Stimulated activated CD8-positive, alpha-beta memory T cell treated with anti-CD3 and anti-CD28 coated beads, Interleukin-4, amount 100 ng/mL, for 4 hours (primary cell): ENCODE measurements at places on chromosomes 11 and 22.

DNA sequence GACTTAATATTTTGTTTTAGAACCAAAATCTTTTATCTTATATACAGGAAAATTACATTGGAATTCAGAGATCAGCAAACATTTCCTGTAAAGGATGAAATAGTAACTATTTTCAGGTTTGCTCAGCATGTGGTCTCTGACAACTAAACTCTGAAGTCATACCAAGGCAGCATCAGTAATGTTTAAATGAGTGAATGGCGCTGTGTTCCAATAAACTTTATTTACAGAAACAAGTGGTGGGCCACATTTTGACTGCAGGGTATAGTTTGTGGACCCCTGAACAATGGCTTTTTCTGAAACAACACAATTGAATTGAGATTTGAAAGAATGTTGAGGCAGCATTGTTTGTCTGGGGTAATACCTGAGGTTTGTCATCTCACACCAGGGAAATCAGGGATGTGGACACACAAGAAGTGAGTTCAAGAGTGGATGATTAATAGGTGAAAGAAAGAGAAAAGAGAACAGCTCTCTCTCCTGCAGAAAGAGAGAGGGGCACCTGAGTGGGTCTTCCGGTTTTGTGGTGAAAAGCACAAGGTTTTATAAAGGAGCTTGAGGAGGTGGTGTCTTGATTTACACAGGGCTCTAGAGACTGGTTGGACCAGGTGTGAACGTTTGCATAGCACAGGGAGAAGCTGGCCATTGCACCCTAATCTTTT, 113.5 kb upstream of the VPREB1 start:
- no peak for DNase-seq

DNA sequence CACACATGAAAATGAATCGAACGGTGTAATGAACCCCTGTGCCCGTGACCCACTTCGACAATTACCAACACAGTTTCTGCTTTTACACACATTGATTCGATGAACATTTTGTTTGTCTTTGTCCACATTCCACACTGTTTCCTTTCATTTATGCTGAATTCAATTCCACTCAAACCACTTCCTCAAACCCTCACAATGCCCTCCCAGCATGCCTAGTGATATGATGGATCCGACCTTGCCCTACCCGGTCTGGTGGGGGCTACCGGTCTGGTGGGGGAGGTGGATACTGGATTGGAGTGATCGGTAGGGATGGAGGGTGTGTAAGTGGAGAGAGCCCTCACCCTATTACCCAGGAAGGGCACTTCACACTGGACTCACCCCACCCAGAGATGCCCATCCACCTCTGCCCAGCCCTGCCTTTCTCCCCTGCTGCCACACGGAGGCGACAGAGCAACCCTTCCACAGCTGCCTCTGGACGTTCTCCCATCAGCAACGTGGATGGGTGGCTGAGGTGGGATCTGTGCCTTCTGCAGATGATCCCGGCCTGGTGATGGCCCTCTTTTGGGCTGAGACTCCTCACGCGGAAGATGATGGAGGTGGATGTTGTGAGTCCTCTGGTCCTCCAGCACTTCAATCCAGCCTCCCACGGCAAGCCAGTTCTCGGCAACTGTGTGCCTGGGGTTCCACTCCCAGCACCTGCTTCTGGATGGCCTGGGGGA, 33.0 kb upstream of the P2RY2 start:
- no peak for DNase-seq

- no peak for DNase-seq
These were observed 111.4 kb upstream of the SORL1-AS1 start for GRCh38 chr11:121563900-121564822.

GRCh38 chr11:21622995-21623394, 569.9 kb upstream of the ANO5 start:
- no peak for DNase-seq

- DNase-seq, result no peak
These were observed 8.7 kb downstream of the CD3E start for GRCh38 chr11:118313242-118313641.

GRCh38 chr11:75492181-75492820, 33.4 kb downstream of the GDPD5 start:
- peak; percentile 40 for DNase-seq

- no peak for DNase-seq
These were observed 7.0 kb downstream of the PDXP start for GRCh38 chr22:37665487-37665886.

DNA sequence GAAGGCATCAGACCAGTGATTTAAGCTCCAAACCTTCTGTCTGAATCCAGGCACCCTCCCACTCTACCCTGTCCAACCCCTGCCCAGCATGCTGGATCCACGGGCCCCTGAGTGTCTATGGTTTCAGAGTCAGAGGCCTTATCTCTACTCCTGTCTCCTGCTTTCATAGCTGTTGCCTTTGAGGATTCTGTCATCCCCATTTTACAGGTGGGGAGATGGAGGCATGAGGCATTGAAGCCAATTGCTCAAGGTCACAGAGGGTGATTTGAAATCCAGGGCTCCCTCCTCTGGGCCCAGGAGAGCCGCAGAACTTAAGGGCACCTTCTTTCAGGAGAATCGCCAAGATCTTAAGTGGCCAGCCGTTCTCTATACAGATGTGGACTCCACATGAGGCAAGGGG, 3.1 kb downstream of the KCNJ4 start:
- DNase-seq, result no peak

- no peak for DNase-seq
These were observed 853.5 kb downstream of the METTL15 start for GRCh38 chr11:28961726-28962125.

- no peak for DNase-seq
These were observed 19.9 kb upstream of the DKK3 start for GRCh38 chr11:12028303-12028702.

- DNase-seq, result no peak
These were observed 22.0 kb downstream of the FADS3 start for GRCh38 chr11:61869429-61869707.

DNA sequence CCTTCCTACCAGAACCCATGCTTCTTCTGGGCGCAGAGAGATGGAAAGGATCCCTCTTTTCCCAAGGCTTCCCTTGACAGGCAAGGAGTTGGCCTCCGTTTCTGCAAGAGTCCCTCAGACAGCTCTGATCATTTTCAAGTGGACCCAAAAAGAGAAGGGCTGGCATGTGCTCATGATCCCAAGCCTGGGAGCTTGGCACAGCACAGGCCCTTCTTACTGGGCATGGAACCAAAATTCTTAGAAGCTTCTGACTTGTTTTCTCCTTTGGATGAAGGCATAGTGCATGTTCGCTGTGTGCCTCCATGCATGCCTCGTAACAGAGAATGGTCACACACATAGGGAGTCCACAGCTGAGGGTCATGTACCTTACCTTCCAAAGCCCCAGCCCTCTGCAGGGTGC, 449.6 kb downstream of the MIAT start:
- no peak for DNase-seq

DNA sequence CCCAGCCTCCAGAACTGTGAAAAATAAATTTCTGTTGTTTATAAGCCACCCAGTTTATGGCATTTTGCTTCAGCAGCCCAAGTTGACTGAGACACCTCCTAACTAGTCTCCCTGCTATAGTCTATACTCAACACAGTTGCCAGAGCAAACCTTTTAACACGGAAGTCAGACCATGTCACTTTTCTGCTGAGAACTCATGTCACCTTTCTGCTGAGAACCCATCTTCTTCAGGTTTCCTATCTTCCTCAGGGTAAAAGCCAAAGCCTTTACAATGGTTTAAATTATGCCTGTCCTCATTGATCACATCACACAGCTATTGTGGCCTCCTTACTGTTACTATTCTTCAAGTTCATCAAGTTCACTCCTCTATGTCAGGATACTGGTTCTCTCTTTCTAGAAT, 74.3 kb upstream of the SOX6 start:
- no peak for DNase-seq

DNA sequence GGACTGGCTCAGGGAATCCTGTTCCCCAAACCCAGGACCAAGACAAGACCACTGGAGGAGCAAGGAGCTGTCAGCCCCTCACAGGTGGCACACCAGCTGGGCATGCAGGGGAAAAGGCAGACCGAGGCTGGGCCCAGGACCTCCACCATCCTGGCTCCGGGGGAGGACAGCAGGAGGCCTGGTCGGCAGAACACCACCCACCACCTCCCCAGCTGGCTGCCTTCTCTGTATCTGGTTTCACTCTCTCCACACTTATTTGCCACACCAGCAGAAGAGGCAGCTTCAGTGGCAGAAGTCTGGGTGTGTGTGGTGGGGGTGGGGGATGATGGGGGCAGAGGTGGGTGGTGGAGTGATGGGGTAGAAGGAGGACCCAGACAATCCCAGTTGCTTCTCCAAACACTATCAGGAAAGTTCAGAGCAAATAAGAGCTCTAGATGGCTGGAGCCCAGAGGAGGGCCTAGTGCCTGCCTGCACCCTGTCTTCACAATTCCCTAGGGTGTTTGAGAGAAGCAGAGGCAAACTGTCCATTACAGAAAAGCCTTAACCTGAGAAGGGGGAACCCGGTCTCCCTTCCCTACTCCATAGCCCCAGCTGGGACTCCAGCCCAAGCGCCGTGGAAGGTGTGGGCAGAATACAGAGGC, 51.9 kb upstream of the CDON start:
- DNase-seq, result no peak

- DNase-seq, result no peak
These were observed 24.9 kb downstream of the FDX1 start for GRCh38 chr11:110454609-110455008.

GRCh38 chr11:128399251-128400121, 187.9 kb downstream of the ETS1 start:
- DNase-seq, result no peak

GRCh38 chr22:22109693-22110466, 127.3 kb upstream of the TOP3B start:
- no peak for DNase-seq

DNA sequence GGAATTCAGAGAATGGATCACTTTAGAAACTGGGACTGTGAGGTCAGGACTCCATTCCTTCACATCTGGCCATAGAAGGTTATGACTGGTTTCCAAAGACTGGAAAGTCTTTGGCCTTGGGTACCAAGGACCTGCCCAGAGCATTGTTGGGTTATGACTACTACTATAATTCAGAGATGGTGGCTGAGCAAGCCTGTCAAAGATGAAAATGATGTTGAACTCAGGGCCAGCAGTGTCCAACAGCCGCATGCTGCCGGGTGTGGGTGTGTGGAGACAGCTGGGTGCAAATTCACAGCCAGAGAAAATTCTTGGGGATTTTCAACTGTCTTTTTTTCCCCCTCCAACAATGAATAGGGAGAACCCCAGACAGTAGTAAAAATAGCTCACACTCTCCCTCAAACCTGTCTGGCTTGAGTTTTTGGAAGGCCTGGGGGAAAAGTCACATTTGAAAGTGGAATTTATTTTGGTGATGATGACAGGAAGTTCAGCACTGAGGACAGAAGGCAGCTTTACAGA, 166.8 kb upstream of the NCAM1 start:
- no peak for DNase-seq

DNA sequence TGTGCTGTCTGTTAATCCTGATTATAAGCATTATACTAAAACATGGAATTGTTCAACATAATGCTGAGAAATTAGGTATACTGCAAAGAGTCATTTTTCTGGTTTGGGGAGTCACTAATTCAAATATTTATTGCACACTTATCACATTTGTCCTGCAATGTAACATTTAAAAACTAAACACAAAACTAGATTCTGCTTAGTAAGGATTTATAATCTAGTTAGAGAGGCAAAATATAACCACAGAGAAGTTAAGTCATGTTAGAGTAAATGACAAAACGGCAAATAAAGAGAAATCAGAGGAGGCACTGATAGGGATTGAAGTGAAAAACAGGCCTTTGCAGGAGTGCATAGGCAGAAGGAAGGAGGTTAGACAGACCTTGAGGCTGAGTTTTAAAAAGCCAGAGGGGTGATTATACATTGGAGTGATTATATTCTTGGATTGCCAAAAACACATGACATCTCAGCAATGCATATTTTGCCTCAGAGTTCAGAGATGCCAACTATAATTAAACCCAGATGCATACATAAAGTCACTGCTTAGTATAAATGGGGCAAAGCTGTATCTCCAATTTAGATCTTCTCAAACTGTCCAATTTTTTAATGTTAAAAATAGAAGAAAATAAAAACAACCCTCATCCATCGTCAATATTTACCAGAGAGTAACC, 49.7 kb downstream of the CCDC34 start:
- no peak for DNase-seq

- no peak for DNase-seq
These were observed 40.5 kb upstream of the ZBTB16 start for GRCh38 chr11:114019046-114019445.

DNA sequence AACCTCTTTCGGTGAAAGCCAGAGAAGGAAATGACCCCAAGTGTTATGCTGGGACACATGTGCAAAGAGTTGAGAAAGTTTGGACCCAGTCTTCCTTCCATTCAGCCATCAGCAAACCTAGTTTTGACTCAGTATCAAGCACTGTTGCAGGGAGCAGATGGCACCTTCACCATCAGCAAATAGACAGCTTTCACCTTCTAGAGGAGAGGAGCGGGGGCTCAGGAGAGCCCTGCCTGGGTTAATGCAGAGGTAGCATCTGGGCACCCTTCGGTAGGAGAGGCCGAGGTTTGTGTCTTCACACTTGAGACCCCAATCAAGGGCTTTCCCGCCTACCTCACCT, 16.2 kb upstream of the MFRP start:
- DNase-seq, result no peak

GRCh38 chr11:129115652-129116586, 76.2 kb downstream of the ARHGAP32 start:
- no peak for DNase-seq

DNA sequence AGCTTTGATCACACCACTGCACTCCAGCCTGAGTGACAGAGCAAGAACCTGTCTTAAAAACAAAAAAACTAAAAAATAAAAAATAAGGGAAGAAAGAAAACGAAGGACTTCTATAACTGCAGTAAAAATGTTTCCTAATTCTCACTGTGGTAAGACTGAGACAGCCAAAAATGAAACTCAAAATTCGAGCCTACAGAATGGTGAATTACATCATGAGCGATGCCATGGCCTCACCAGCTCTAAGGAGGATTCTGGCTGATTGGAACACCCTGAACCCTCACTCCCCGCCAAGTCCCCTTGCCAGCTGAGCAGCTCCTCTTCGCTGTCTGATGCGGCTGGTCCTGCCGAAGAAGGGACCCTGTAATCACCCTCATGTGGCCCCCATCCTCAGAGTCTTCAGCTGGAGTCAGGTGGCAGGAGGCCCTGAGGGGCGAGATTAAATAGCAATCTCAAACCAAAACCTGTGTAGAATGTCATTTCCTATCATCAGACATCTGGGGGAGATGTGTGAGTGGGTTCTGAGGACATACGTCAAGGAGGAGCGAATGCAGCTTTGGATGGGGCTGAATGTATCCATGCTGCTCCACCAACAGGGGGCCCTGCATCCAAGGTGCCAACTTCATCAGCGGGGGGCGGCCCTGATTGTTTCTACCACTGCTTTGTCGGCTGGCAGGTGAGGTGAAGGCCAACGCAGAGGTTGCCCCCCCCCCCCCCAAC, 29.2 kb downstream of the PDGFB start:
- DNase-seq, result no peak

- DNase-seq, result no peak
These were observed 10.7 kb upstream of the SMIM38 start for GRCh38 chr11:69145050-69145380.

GRCh38 chr11:22730319-22730718, 63.9 kb downstream of the GAS2 start:
- DNase-seq, result no peak

- no peak for DNase-seq
These were observed 92.8 kb downstream of the TEAD1 start for GRCh38 chr11:12767027-12767426.

GRCh38 chr11:92504534-92504933, 279.9 kb downstream of the FAT3 start:
- no peak for DNase-seq
